ENCODE measurements at places on chromosomes 3 and 15.

- no peak for DNase-seq
Observed at GRCh38 chr3:185582236-185582635, 3.9 kb upstream of the SENP2 start.

DNA sequence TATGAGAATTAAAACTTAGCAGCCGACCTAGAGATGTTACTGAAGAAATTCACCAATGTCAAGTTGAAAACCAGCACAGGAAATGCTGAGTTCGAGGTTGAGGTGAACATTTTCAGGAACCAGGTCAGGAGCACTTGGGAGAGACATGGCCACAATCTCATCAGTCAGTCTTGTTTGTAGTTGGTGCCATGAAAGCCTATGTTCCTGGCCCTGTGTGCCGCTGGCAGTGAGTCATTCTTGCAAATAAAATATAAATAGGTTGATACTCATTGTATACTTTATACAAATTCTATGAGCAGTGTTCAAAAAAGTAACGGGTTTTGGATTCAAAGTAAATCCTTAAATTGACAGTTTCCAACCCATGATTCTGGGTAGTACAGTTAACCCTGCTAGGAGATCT lies 1.5 kb upstream of the FSIP1 start:
- no peak for DNase-seq

- no peak for DNase-seq
Observed at GRCh38 chr3:169665264-169666075, 2.0 kb upstream of the MECOM start.

DNA sequence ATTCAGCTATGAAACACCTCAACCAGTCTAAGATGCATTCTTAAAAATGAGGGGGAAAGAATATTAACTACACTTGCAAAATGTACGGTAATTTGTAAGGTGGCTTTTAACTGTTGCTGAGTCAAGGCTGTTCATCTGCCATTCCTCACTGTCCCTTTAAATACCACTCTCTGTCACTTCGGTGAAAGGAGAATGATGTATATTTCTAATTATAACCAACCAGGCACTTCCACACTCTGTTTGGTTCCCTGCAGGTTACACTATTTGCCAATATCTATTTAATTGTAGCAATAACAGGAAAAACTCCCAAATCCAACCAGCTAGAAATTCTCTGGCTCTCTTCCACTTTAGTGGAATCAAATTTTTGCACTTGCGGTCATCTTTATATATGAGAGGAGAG lies 70.5 kb upstream of the SLCO3A1 start:
- DNase-seq: no peak

DNA sequence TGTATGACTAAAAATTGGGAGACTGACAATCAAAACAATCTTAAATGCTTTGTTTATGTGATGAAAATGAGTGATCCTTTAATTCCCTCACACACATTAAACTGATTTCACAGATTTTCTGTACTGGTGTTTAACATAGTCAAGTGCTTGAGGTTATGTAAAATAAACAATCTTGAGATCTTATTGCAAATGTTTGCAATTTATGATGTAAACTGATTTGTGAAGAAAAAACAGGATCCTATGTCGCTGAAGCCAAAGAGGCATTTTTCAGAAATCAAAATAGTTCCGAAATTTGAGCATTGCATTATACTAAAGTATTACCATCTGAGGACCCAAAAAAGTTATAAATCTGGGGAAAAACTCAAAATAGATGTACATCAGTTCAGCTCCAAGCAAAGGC lies 12.7 kb downstream of the SHOX2 start:
- no peak for DNase-seq

GRCh38 chr3:59775106-59775505 lies 725.3 kb upstream of the CFAP20DC start:
- DNase-seq: no peak

DNA sequence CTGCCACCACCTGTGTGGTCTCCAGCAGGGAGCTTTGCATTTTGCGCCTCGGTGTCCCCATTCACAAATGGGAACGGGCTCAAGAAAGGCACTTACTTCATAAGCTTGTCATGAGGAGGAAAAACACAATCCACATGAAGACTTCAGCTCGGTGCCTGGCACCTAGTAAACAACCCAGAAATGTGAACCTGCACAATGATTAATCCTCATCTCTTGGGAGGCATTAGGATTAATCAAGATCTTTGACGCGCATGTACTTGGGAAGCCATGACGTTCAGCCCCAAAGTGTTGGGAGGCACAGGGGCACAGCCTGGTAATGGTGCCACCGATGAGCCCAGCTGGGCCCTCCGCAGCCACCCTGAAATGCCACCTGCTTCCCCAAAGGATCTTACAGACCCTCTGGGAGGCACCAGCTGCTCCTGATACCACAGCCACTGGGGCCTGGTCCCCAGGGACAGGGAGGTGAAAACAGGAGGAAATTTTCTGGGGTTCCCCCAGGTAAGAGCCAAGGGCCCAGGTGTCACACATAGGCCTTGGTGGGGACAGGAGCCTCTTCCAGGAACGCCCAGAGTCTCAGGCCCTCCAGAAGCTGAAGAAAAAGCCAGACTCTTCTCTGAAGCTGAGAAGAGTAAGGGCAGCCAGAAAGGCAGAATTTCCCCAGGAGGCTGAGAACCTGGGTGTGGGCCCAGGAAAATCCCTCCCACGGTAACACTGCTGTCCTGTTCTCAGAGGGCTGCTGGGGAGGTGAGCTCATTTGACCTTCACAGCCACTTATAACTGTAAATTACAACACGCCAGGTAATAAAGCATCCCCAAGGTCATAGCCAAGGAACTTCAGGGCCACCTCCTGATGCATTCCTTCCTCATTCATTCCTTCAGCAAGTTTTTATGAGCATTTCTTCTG lies 507.5 kb downstream of the SHQ1 start:
- no peak for DNase-seq

GRCh38 chr15:77630956-77631744 lies 1.6 kb downstream of the LINGO1 start:
- DNase-seq: no peak

GRCh38 chr15:91302588-91303439 lies 202.8 kb downstream of the SV2B start:
- no peak for DNase-seq

- no peak for DNase-seq
Observed at GRCh38 chr3:52050571-52050970, 5.8 kb downstream of the DUSP7 start.

- no peak for DNase-seq
Observed at GRCh38 chr3:108488631-108489030, 21.8 kb downstream of the MYH15 start.

DNA sequence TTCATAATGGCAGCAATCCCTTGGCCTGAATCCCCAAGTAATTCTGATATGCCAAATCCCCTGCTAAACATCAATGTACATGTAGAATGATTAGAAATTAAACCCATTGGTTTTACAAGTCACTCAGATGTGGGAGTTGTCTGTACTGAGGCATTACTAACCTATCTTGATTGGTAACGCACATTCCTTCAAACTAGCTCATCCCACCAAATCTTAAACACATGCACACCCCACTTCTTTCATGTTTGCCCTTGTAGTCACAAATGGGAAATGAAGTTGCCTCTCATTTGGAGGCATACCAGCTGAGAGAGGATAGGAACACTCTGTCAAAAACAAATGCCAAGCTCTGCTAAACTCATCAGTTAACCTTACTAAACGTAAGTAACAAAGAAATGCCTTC lies 29.1 kb upstream of the MAN2C1 start:
- no peak for DNase-seq
